ENCODE measurements at places on chromosomes 13 and 19. TPM values are rescaled to one million over a fixed set of nuclear protein-coding genes. Genes with fewer than 3 reads are reported as not detected.

DNA sequence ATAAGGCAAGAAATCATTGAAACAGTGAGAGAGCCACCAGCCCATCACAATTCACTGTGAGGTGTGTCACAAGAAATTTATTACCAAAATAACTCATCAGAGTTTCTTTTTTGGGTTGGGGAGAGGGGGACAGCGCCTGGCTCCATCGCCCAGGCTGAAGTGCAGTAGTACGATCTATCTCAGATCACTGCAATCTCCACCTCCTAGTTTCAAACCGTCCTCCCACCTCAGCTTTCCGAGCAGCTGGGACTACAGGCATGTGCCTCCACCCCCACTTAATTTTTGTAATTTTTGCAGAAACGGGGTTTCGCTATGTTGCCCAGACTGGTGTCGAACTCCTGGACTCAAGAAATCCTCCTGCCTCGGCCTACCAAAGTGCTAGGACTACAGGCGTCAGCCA lies 3.6 kb downstream of the IFNL1 start:
- no peaks in the 10 kb centered on the region for H3K36me3 ChIP-seq
- no peak for DNase-seq
- no peak overlapping the region for H3K4me3 ChIP-seq
- H3K4me1 ChIP-seq = no peaks in the 10 kb centered on the region
- no peaks in the 10 kb centered on the region for H3K27me3 ChIP-seq

DNA sequence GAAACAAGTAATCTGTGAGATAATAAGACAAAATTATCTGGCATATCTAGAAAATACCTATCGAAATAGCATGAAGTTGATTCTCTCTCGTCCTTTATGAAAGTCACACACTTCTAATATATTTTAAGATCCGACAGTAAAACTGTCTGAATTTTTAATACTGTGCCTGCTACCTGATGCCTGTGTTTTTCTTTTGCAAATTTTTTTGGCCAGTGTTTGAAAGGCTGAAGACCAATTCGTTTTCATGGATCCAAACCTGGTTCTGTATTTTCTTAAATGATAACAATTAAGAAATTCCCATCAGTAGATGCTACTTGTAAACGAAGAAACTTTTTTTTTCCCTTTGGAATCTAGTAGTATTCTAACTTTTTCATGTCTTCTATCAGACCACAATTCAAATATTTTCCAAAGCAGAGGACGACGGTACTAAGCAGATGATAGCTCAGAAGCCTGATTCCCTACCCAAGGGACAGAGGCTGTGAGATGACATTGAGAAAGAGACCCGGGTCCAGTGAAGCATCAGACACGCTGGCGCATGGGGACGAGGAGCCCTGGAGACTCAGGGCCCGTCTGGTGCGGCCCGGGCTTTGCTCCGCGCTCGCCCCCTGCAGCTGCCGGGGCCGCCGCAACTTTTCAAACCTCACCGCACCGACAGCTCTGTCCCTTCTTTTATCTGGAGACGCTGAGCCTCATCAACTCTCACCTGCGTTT lies 49.5 kb upstream of the PABPC3 start:
- H3K27me3 ChIP-seq = peaks cover 73% of the 10 kb centered on the region
- H3K27ac ChIP-seq = no peak overlapping the region
- no peaks in the 10 kb centered on the region for H3K36me3 ChIP-seq
- no peak overlapping the region for H3K4me3 ChIP-seq

ACER1 gene
- not detected for total RNA-seq

- no peak overlapping the region for H3K4me3 ChIP-seq
- H3K36me3 ChIP-seq = no peaks in the 10 kb centered on the region
- no peak overlapping the region for H3K27ac ChIP-seq
- DNase-seq = peak; percentile 85
- H3K4me1 ChIP-seq = peaks cover 5% of the 10 kb centered on the region
- H3K27me3 ChIP-seq = no peaks in the 10 kb centered on the region
These were observed 9.8 kb upstream of the ZNF627 start for GRCh38 chr19:11587302-11587974.

KLC3 gene
- total RNA-seq = 1.8 TPM

All from upper lobe of right lung (tissue), 1 donor.